ENCODE measurements at places on chromosomes 7 and 10.

DNA sequence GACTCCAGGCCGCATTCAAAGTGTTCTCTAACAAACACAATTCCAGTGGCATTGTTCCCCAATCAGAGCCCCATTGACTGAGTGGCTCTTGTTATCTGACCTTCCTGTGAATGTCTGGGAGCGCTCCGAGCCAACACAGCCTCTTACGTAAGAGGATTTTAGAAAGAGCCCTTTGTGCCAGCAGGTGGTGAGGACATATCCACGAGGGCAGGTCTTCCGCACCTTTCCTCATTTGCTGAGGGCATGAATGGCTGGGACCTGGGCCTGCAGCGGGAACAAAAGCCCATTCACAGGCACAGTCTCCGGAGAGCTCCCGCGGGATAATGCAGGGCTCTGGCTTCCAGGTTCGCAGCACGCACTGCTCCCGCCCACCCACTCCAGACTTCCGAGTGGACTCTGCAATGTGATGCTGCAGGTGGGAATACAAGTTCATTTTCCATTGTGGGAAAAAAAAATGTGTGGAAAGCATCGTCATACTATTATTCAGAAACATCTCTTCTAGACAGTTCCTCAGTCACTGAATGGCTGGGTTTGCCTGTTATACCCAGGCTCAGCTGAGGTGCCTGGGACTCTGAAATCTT lies 295.0 kb upstream of the IGFBP3 start:
- no peaks in the 10 kb centered on the region for H3K27me3 ChIP-seq
- H3K36me3 ChIP-seq, result no peaks in the 10 kb centered on the region
- H3K27ac ChIP-seq, result no peak overlapping the region
- no peak overlapping the region for H3K4me3 ChIP-seq
- no peak for DNase-seq
- H3K4me1 ChIP-seq, result no peaks in the 10 kb centered on the region

- peaks cover 8% of the 10 kb centered on the region for H3K36me3 ChIP-seq
- H3K27ac ChIP-seq, result peak overlapping the region; percentile 68
- no peak for DNase-seq
- H3K4me3 ChIP-seq, result peak overlapping the region; percentile 68
- H3K27me3 ChIP-seq, result no peaks in the 10 kb centered on the region
Observed at GRCh38 chr7:50205011-50205410, 99.5 kb upstream of the IKZF1 start.

GRCh38 chr10:16987206-16987621 lies 142.4 kb downstream of the CUBN start:
- peaks cover 6% of the 10 kb centered on the region for H3K4me1 ChIP-seq
- no peak overlapping the region for H3K4me3 ChIP-seq
- no peaks in the 10 kb centered on the region for H3K27me3 ChIP-seq
- no peak overlapping the region for H3K27ac ChIP-seq
- H3K36me3 ChIP-seq, result peaks cover 6% of the 10 kb centered on the region
- DNase-seq, result no peak

GRCh38 chr7:31078363-31078990 lies 26.4 kb downstream of the ADCYAP1R1 start:
- no peaks in the 10 kb centered on the region for H3K4me1 ChIP-seq
- no peak overlapping the region for H3K4me3 ChIP-seq
- H3K36me3 ChIP-seq, result peaks cover 4% of the 10 kb centered on the region
- no peak overlapping the region for H3K27ac ChIP-seq
- peaks cover 6% of the 10 kb centered on the region for H3K27me3 ChIP-seq

DNA sequence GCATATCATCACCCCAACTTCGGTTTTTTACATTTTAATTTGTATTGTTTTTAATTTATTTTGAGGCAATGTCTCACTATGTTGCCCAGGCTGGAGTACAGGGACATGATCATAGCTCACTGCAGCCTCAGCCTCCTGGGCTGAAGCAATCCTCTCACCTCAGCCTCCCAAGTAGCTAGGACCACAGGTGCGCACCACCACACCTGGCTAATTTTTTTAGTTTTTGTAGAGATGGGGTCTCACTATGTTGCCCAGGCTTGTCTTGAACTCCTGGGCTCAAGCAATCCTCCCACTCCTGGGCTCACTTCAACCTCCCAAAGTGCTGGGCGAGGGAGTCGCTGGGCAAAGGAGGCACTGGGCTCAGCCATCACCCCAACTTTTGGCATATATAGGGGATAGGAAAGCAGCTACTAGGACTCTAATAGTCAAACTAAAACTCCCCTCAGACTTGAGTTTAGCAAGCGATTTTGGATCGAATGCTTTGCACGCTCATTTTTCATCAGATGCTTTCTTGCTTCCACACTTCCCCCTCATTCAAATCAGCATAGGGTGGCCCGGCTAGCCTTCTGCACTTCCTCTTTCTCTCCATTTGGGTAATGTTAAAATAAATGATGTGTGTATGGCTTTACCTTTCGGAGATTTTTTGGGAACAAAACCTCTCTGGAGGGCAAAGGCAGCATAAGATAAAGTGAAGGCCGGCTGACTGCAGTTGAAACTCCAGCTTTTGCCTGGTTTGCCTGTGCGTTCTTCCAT lies 20.8 kb upstream of the NMT2 start:
- peaks cover 3% of the 10 kb centered on the region for H3K36me3 ChIP-seq
- no peak overlapping the region for H3K4me3 ChIP-seq
- no peak for DNase-seq
- no peaks in the 10 kb centered on the region for H3K27me3 ChIP-seq
- peaks cover 13% of the 10 kb centered on the region for H3K4me1 ChIP-seq
- no peak overlapping the region for H3K27ac ChIP-seq

- peaks cover 52% of the 10 kb centered on the region for H3K4me1 ChIP-seq
- peaks cover 24% of the 10 kb centered on the region for H3K36me3 ChIP-seq
- peak overlapping the region; percentile 64 for H3K27ac ChIP-seq
Observed at GRCh38 chr7:128743112-128743772, 4.1 kb downstream of the CALU start.

- no peak overlapping the region for H3K4me3 ChIP-seq
- H3K27me3 ChIP-seq, result no peaks in the 10 kb centered on the region
- no peak for DNase-seq
- no peaks in the 10 kb centered on the region for H3K36me3 ChIP-seq
Observed at GRCh38 chr7:117066668-117067067, 113.4 kb downstream of the ST7 start.

DNA sequence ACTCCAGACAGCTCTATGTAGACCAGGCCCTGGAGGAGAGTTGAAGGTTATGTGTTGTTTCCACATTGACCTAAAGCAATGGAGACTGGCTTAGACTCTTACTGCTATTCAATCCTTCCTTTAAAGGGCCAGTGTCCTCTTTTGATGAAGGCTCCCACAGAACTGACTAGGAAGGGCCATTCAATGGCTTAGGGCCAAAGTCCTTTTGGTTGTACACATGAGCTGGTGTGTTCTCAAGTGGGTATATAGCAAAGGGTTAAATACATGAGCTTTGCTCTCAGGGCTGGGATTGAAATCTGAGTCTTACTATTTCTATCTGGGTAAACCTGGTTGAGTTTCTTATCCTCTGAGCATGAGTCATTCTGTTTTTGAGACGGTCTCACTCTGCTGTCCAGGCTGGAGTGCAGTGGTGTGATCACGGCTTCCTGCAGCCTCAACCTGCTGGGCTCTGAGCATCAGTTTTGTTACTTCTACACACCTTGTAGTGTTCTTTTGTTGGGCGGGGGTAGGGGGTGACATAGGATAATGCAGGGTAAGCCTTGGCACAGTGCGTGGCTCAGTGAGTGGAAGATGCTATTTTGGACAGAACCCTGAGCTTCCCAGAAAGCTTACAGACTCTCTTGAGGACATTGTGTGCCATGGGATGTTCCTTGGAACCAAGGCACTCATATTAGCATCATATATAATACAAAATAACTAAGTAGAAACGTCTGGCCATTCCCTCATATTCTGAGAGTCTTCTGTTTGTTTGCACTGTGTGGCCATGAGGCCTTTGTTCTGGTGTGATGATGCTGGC lies 90.1 kb downstream of the ABCC2 start:
- H3K36me3 ChIP-seq, result peaks cover 3% of the 10 kb centered on the region
- H3K27me3 ChIP-seq, result peaks cover 43% of the 10 kb centered on the region
- no peak for DNase-seq
- H3K27ac ChIP-seq, result no peak overlapping the region

DNA sequence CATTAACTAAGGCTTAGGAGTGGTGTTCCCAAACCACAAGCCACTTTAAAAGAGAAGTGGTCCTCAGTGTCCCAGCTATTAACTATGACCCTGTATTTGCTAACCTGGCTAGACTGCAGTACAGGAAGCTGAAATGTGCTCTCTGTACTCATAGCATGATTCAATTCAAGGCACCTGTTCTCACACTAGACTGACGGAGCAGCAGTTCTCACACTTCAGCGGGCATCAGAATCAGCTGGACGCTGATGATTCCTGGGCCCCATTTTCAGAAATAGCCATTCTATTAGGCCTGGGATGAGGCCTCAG lies 24.5 kb upstream of the MSRB2 start:
- H3K4me1 ChIP-seq, result peaks cover 3% of the 10 kb centered on the region
- H3K27me3 ChIP-seq, result peaks cover 31% of the 10 kb centered on the region
- no peak overlapping the region for H3K4me3 ChIP-seq
- DNase-seq, result no peak
- H3K27ac ChIP-seq, result no peak overlapping the region
